ENCODE measurements at places on chromosomes 6 and 20. TPM values are rescaled to one million over a fixed set of nuclear protein-coding genes. Genes with fewer than 3 reads are reported as not detected.

SLPI gene
- polyA plus RNA-seq: not detected

ZNF335 gene
- 7.1 TPM for polyA plus RNA-seq

SLC24A3 gene
- not detected for polyA plus RNA-seq

MYCT1 gene
- not detected for polyA plus RNA-seq

NOX3 gene
- polyA plus RNA-seq: not detected

DNAJC5 gene
- polyA plus RNA-seq: 7.6 TPM

SRSF12 gene
- not detected for polyA plus RNA-seq

COL21A1 gene
- not detected for polyA plus RNA-seq

SLC35F1 gene
- not detected for polyA plus RNA-seq

SMLR1 gene
- not detected for polyA plus RNA-seq

RCAN2 gene
- polyA plus RNA-seq: not detected

HLA-DQB1 gene
- polyA plus RNA-seq: 1.2 TPM

EBF4 gene
- polyA plus RNA-seq: 0.33 TPM
